Activated T-cell treated with anti-CD3 and anti-CD28 coated beads, Interleukin-2, amount 50 U/mL, for 72 hours (primary cell): ENCODE measurements at places on chromosomes 6 and 20. TPM values are rescaled to one million over a fixed set of nuclear protein-coding genes. Genes with fewer than 3 reads are reported as not detected.

DNA sequence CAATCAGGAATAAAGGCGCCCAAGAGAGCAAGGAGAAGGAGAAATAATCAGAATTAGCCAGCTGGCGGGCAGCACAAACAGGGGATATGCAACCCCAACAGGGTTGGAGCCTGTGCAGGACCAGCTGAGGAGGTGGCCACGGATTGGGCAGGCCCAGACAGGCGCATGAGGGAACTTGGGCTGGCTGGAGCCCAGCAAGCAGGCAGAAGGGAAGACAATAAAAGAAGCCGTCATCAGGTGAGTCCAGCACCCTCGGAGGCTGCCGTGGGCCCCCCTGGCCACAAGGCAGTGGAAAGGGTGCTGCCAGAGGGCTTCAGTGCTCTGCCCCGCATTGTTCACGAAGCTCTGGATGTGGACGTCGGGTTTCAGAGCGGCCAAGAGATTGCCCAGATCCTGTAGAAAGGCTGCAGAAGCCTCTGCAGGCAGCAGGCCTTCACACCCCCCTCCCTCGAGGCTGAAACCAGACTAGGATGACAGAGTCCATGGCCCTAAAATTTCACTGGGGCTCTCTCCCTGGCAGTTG, 28.4 kb upstream of the MAFB start:
- no peak overlapping the region for H3K4me3 ChIP-seq
- H3K4me1 ChIP-seq: no peaks in the 10 kb centered on the region
- H3K27me3 ChIP-seq: no peaks in the 10 kb centered on the region
- no peak for DNase-seq

DNA sequence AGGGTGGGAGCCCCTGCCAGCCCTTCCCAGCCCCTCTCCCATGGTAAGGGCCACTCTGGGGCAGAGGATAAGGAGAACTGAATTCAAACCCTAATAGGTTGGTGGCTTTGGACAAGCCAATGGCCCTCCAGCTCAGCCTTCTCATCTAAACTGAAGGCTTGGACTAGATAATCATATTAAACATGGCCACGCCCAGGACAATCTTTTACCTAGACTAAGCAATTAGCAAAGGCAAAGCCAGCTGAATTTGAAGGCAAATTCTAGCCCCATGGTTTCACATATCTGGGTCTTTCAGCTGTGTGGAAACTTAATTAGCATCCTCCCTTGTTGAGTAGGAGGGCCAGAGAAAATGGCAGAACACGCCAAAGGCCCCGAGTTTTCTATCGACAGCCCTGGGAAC, 10.7 kb downstream of the SLC22A23 start:
- DNase-seq: no peak
- no peaks in the 10 kb centered on the region for H3K36me3 ChIP-seq
- no peak overlapping the region for H3K4me3 ChIP-seq
- no peak overlapping the region for H3K27ac ChIP-seq
- H3K27me3 ChIP-seq: no peaks in the 10 kb centered on the region

DNA sequence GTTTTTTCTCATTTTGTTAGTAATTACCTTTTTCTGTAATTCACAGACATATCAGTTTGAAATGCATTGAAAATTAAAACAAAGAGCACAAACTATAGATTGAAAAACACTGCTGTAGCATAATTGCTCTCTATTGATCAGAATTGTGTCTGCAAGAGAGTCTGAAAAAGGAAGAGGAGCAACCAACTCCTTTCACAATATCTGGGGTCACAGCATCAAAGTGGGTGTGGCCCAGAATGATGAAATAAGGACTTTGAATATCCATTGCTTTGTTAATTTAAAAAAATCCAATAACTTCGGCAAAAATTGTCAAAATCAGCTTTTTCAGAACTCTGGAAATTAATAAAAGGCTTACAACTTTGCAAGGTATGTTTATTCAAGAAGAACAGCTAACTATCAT, 99.2 kb downstream of the MYLK4 start:
- no peak for DNase-seq
- no peaks in the 10 kb centered on the region for H3K4me1 ChIP-seq
- H3K4me3 ChIP-seq: no peak overlapping the region
- no peak overlapping the region for H3K27ac ChIP-seq

The RAB44 gene
- 0.09 TPM for total RNA-seq

The OR10C1 gene
- not detected for total RNA-seq
